ENCODE measurements at places on chromosomes 5 and 9.

- DNase-seq = no peak
Measured at GRCh38 chr5:57166276-57166675, 7.6 kb upstream of the GPBP1 start.

DNA sequence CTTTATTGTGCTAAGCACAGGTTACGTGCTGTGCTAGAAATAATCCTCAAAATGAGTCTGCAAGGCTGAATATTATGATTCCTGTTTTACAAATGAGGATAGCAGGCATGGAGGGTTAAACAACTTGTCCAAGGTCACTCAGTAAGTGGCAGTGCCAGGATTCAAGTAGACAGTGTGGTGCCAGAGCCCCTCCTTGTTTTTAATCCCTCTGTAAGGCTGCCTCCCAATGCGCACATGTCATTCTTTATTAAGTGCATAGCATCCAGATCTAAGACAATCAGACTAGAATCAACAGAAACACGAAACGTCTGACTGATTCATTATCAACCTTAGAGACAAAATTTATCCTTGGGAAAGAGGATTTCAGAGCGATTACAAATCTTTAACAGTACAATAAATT is 199.6 kb downstream of the SMARCA2 start:
- no peak for DNase-seq

- DNase-seq = no peak
Measured at GRCh38 chr5:45383985-45384384, 312.2 kb downstream of the HCN1 start.

DNA sequence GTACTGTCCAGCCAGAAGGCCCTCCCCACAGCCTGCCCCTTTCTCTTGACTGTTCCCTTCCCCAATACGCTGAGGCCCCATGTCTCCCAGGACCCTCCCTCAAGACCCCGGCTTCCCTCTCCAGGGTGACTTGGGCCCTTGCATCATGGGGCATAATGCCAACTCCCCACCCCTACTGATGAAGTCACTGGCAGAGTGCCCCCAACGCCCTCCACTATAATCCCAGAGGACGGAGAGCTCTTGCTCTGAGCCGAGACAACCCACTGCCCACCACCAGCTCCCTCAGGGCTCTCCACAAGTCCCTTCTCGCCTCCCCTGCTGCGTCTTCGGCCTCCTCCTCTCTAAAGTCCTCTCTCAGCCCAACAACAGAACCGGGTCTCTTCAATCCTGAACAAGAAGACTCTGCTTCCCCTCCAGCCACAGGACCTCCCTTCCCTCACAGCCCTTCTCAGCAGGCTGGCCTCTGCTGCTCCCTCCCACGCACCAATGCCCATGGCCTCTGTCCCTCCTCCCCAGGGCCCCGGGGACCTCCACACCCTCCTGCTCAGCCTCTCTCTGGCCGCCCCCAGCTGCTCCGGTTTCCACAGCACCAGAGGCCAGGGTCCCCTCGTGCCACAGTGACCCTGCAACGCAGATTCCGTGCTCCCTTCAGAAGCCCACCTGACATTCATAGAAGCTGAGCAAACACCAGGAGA is 47.6 kb downstream of the ADAMTS2 start:
- no peak for DNase-seq

GRCh38 chr5:18276939-18277338 is 642.7 kb downstream of the TAF11L14 start:
- no peak for DNase-seq

DNA sequence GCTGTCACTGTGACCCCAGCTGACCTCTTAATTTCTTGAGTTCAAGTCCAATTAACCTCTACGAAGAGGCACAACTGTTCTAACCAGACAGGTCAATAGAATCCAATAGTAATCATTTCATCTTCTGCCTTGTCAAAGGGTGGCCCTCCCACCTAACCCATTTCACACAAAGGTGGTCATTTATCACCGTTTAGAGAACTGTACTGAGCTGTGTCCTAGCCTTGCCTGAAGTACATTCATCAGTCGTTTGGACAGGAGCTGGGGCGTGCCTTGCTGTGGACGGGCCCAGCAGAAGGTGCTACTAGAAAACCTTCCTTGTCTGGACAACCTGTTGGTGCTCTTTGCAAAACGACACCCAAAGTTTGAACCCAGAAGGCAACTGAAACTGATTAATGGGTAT is 605.4 kb downstream of the ISL1 start:
- no peak for DNase-seq

DNA sequence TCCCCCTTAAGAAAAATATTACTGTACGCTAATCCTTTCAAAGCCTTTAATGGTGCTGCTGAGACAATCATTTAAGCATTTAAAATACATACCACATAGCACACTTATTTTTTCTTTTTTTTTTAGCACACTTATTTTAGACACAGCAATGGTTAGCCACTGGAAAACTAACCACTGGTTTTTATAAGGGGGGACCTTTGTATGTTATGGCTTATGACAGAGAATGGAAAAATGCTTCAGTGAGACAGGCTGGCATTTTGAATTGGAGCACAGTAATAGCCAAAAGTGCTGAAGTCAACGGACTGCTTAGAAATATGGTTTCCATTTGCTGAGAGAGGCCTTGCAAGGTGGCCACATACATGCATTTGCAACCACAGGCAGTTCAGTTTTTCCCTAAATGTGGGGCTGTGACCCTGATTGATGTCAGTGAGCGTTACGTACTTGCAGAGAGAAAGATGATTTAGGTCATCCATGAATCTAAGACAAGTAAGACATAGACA is 28.5 kb downstream of the AOPEP start:
- no peak for DNase-seq

DNA sequence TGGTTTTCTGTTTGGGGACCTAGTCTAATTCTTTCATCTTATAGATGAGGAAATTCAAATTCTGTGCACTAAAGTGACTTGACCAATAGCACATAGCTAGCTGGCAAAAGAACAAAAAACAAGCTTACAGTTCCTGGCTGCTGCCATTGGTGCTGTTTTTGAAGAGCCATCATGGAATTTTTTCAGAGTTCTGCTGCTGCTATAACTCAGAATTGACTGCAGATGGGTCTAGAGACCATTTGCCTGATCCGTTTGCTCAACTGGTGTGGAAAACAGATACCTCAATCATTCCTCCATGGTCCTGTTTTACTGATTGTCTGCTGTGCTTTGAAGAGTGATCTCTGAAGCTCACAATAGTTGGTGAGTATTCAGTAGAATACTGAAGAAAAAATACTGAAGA is 15.2 kb downstream of the FBXL7 start:
- DNase-seq = no peak

- no peak for DNase-seq
Measured at GRCh38 chr5:53424686-53425615, 55.5 kb upstream of the FST start.

DNA sequence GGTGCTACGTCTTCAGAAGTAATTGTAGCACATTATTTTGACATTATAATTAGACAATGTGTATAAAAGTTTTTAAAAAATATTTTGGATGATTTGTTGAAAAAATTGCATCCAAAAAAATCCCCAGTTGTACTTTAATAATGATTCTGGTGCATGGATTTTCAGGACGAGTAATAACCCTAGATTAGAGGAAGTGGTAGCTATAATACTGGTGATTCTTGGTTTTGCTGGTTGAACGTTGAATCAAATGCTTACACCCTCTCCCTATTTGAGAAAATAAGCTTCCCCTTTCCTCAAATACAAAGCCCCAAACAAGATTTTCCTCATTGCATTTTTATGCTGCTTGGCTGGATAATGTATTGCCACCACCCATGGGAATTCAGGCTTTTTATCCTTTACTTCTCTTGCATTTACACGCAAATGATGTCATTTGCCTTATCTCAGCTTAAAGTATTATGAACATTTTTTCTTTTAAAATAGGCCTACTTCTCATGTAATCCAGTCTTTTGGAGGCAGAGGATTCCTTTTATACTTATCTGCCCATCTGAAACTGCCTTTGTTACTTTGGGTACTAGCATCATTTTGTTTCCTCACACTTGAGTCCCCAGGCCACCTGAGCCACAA is 86.3 kb downstream of the UBE2R2 start:
- DNase-seq = no peak

- no peak for DNase-seq
Measured at GRCh38 chr5:34717426-34718327, 61.5 kb downstream of the RAI14 start.

GRCh38 chr9:37919956-37920335 is 16.0 kb upstream of the SLC25A51 start:
- DNase-seq = no peak

- no peak for DNase-seq
Measured at GRCh38 chr5:178250263-178250662, 17.7 kb upstream of the PHYKPL start.

DNA sequence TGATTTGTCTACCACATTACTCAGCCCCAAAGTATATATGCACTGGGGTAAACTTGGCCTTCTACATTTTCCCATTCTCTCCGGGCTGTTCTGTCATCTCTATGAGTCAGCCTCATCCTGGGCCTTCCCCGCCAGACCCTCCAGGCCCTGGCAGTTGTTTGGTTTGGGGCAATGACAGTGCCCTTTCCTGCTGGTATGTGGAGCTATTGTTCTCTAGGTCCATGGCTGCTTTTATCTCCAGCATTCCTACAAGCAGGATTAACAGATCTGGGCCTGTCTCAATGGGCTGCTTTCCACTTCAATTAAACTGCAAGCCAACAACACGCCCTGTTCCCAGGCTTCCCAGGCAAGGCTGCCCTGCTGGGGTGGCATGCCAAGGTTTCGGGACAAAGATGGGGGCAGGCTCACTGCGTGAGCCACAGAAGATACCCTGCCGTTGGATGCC is 136.4 kb downstream of the SLIT3 start:
- no peak for DNase-seq

DNA sequence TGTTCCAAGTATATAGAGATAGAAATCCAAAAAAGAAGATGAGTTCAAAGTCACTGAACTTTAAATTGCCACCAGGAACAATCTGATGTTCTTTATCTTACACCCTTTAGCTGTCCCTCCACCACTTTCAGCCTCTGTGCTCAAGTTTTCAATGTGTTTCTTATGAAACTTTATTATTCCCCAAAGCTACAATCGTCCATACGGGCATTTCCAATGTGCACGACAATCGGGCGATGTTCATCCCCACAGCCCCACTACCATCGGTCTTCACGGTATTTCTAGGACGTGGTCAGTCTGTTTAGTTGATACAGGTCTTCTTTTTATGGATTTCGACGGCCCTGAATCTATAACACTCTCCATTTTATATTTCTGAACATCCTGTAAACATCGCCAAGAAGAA is 238.7 kb upstream of the DAP start:
- DNase-seq = no peak

DNA sequence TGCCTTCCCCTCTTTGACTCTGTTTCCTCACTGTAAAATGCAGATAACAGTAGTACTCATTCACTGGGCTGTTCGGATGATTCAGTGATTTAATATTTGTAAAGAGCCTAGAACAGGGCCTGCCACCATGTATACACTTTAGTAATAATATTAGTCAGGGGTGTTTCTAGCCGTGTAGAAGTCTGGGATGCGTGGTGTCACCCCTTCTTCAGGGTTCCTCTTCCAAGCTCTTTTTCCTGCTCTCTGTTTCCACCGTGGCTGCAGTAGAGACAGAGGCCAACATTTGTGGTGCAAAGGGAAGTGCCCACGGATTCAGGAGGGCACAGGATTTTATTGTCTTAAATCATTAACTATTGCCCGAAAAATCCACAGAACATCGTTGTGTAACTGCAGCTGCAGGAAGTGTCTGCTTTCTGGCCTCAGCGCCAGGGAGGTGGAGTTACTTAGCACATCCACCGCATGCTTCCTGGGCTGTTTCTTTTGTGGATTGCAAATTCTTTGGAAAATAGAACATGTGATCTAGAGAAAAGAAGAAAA is 61.7 kb downstream of the TRIO start:
- DNase-seq = no peak

Data from CD4-positive, alpha-beta T cell treated with Interferon alpha-2 for 1 hour (primary cell).